ENCODE measurements at places on chromosomes 2 and 18. TPM values are rescaled to one million over a fixed set of nuclear protein-coding genes. Genes with fewer than 3 reads are reported as not detected.

The CSRNP3 gene
- 3.9 TPM for total RNA-seq

The PROM2 gene
- total RNA-seq: under 0.01 TPM

The TRAPPC12 gene
- total RNA-seq: 76.1 TPM

The PLCL1 gene
- 0.58 TPM for total RNA-seq

The ANKZF1 gene
- 30.6 TPM for total RNA-seq

The OTOF gene
- not detected for total RNA-seq

The CERKL gene
- total RNA-seq: not detected

The EFHD1 gene
- total RNA-seq: not detected

The CRIM1 gene
- total RNA-seq: 216 TPM

The ANKRD30B gene
- total RNA-seq: not detected

The STK39 gene
- total RNA-seq: 20.9 TPM

The CPS1 gene
- total RNA-seq: 12.4 TPM

The L3MBTL4 gene
- not detected for total RNA-seq

The PMS1 gene
- total RNA-seq: 19.0 TPM

The ALPG gene
- total RNA-seq: not detected

The MALL gene
- total RNA-seq: 204 TPM

The CRYGB gene
- total RNA-seq: not detected

The GPBAR1 gene
- total RNA-seq: 0.53 TPM

The UPP2 gene
- not detected for total RNA-seq

The FMNL2 gene
- total RNA-seq: 12.7 TPM

The DQX1 gene
- 0.58 TPM for total RNA-seq

The CDH2 gene
- 22.5 TPM for total RNA-seq

The VSNL1 gene
- not detected for total RNA-seq

The FHL2 gene
- total RNA-seq: 288 TPM

The IL36RN gene
- not detected for total RNA-seq

The COLEC12 gene
- total RNA-seq: 0.29 TPM

The SPAST gene
- total RNA-seq: 19.3 TPM

The FEV gene
- total RNA-seq: not detected

The EFR3B gene
- 0.18 TPM for total RNA-seq

The OR6B2 gene
- not detected for total RNA-seq

The LOXHD1 gene
- total RNA-seq: not detected

The GALR1 gene
- not detected for total RNA-seq

The TWIST2 gene
- total RNA-seq: 78.7 TPM

The PAX8 gene
- 0.18 TPM for total RNA-seq

The SRD5A2 gene
- total RNA-seq: not detected

The FARSB gene
- 26.5 TPM for total RNA-seq

The PDE1A gene
- total RNA-seq: 11.2 TPM

The XRCC5 gene
- total RNA-seq: 230 TPM

The NOSTRIN gene
- total RNA-seq: 0.18 TPM

The EN1 gene
- total RNA-seq: not detected

The CAB39 gene
- 53.0 TPM for total RNA-seq

The SERPINB13 gene
- total RNA-seq: not detected

The LCT gene
- not detected for total RNA-seq
